ENCODE measurements at places on chromosomes 16 and 17. TPM values are rescaled to one million over a fixed set of nuclear protein-coding genes. Genes with fewer than 3 reads are reported as not detected.

The RAB11FIP4 gene
- total RNA-seq: 27.0 TPM

The SNX20 gene
- total RNA-seq: 21.4 TPM

The TERB1 gene
- not detected for total RNA-seq

The CDH11 gene
- total RNA-seq: 0.97 TPM

The BRIP1 gene
- 15.0 TPM for total RNA-seq

The KRT31 gene
- not detected for total RNA-seq

The NACA2 gene
- not detected for total RNA-seq

The KRT17 gene
- 2.4 TPM for total RNA-seq

The NEUROD2 gene
- total RNA-seq: not detected

The TP53TG3 gene
- not detected for total RNA-seq

The MYO15B gene
- total RNA-seq: 15.4 TPM

The SMIM36 gene
- not detected for total RNA-seq

The NPIPB5 gene
- total RNA-seq: 172 TPM

The CA5A gene
- total RNA-seq: not detected

The TRAPPC2L gene
- total RNA-seq: 70.7 TPM

The JUP gene
- total RNA-seq: 31.7 TPM

The DRC7 gene
- total RNA-seq: 0.44 TPM

The ATP1B2 gene
- total RNA-seq: 0.32 TPM

The PNMT gene
- total RNA-seq: not detected

The SPAG7 gene
- total RNA-seq: 76.5 TPM

The KCTD19 gene
- 4.9 TPM for total RNA-seq

The KCNJ12 gene
- total RNA-seq: 0.21 TPM

The CRYBA1 gene
- total RNA-seq: not detected

The MAPK8IP3 gene
- total RNA-seq: 52.6 TPM

The ITGA2B gene
- total RNA-seq: 0.51 TPM

The KRT33A gene
- not detected for total RNA-seq

The CASKIN2 gene
- 0.80 TPM for total RNA-seq

The OTOP2 gene
- not detected for total RNA-seq

The C1QTNF8 gene
- total RNA-seq: not detected

The KCNH4 gene
- total RNA-seq: 0.19 TPM

The CCL4L2 gene
- total RNA-seq: 11.1 TPM

The NOXO1 gene
- total RNA-seq: 0.26 TPM

The CCL17 gene
- total RNA-seq: 39.5 TPM

The ATPAF2 gene
- total RNA-seq: 33.2 TPM

The KRTAP1-1 gene
- not detected for total RNA-seq

The MYL4 gene
- 0.96 TPM for total RNA-seq

The SPIRE2 gene
- 0.64 TPM for total RNA-seq

The SP6 gene
- not detected for total RNA-seq

The ZMYND15 gene
- 0.08 TPM for total RNA-seq

The RAC3 gene
- total RNA-seq: 14.6 TPM

The LRRC3C gene
- total RNA-seq: not detected

The CACNG5 gene
- total RNA-seq: not detected

The SCARF1 gene
- 1.4 TPM for total RNA-seq

The JMJD8 gene
- 39.1 TPM for total RNA-seq

The HS3ST6 gene
- total RNA-seq: not detected

The ACE gene
- 0.46 TPM for total RNA-seq

The HSD17B1 gene
- 0.67 TPM for total RNA-seq

The NAGPA gene
- 8.2 TPM for total RNA-seq

The ATP2C2 gene
- not detected for total RNA-seq

The PIRT gene
- total RNA-seq: not detected

The LCMT1 gene
- total RNA-seq: 35.6 TPM

The OSGIN1 gene
- total RNA-seq: 0.32 TPM

The KLHL10 gene
- total RNA-seq: not detected

The HSDL1 gene
- 5.5 TPM for total RNA-seq

The ADAM11 gene
- 0.13 TPM for total RNA-seq

All from GM12878 (cell line).